ENCODE measurements at places on chromosomes 3 and 15.

DNA sequence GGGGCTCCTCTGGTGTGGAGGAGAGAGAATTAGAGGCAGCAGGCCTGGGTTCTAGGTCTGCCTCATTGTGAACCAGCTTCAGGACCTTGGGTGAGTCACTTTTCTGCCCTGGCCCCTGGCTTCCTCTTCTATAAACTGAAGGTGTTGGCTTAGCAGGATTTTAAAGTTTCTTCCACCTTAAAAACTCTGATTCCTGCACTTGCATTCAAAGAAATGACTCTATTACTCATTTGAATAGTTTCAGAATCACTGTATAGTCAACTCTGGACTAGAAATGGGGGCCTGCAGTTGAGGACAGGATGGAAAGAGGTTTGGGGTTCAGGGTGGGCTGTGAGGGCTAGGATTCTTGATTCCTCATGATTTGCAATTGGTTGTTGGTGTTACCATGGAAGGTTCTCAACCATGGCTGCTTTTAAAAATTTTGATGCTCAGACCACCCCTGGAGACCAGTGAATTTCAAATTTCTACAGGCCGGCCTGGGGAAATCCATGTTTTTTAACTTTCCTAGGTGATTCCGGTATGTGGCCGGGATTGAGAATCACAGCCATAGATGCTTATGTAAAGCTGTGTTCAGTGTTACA, 19.9 kb downstream of the SMAD3 start:
- no peak for DNase-seq

DNA sequence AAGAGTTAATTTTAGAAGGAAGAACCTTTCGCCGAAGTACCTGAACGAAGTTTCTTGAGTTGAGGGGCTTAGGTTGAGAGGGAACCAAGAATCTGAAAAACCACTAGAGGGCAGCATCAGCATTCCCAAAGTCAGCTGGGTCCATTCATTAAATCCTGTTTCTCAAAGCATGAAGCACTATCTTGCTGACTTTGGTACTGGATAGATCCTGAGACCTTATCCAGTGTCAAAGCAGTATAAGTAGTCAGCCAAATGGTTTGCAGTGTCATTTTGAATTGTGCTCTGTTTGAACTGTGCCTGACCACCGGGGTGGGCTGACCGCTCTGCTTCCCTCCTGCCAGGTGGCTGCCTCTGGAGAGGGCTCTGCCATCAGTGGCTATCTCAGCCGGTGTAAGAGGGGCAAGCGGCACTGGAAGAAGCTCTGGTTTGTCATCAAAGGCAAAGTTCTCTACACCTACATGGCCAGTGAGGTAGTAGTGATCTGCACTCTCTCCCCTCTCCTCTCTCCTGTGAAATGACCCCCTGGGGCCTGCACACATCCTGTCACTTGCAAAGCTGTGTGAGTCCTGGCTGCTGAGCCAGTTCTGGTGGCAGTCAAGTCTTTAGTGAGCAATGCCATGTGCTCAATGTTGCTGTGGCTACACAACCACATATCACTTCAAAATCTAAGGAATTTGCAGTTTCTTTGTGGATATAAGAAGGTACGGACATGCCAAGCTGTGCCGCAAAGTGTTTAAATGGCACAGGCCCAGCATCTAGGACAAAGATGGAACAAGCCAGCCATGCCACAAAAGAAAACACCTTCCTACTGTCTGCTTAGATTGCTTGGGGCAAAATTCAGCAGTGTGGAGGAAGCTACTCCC, 21.4 kb upstream of the NR2C2 start:
- DNase-seq: no peak

DNA sequence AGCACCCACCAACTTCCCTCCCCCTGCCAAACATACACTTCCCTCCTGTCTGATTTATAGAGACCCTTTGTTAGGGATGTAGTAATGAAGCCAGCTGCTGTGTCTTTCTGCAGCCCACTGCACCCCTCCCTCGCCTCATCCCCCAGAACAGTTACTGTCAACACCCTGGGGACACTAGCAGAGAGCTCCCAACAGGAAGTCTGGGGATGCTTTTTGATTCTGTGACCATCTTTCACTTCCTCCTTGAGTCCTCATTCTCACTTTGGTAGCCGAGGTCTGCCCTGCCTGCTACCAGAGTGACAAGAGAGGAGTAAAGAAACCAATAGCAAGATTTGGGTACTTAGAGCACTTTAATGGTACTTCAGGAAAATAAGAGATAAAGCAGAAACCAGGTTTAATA, 201.6 kb downstream of the SATB1 start:
- no peak for DNase-seq

DNA sequence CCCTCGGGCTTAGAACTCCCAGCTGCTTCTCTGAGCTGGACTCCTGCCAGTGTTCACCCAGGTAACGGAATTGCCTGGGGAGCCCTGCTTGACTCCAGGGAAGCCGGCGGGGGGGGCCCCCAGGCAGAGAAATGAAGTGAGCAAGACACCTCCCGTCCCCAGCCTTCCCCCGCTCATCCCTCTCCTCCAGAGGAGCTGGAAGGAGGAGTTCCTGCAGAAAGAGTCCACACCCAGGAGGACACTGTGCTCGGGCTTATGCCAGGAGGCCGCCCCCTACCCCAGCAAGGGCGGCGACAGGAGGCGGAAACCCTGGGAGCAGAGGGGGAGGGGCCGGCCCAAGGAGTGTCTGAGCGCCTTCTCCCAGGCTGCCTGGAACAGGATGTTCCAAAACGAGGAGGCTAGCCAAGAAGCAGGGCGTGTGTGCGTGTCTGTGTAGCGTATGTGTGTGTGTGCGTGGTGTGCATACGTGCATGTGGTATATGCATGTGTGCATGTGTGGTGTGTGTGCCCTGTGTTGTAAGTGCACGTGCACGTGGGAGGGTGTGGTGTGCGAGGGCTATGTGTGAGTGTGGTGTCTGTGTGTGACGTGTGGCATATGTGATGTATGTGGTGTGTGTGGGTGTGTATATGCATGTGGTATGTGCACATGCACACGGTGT, 511.3 kb downstream of the SHQ1 start:
- no peak for DNase-seq

GRCh38 chr15:92653836-92654539, 1.6 kb downstream of the FAM174B start:
- DNase-seq: no peak

DNA sequence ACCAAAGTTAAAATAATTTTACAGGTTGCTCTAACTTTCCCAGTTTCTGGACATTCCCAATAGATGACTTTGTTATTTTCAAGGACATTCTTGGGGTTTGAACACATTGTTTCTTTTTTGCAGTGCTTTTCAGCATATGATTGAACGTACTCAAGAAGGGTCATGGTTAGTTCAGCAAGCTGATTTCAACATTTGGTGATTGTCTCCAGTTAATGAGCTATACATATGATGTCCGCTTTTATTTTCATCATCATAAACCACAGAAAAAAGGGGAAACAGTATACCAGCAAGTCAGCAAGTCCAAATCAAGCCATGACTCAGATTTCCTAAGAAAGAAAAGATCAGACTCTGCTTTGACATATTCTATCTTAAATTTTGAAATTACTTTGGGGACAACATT, 69.4 kb downstream of the B3GALNT1 start:
- no peak for DNase-seq

GRCh38 chr3:59286791-59287531, 237.1 kb upstream of the CFAP20DC start:
- no peak for DNase-seq

GRCh38 chr15:71115567-71116351, 488 bp downstream of the THSD4 start:
- peak; percentile 32 for DNase-seq

GRCh38 chr15:75051711-75052110, 28.3 kb downstream of the PPCDC start:
- no peak for DNase-seq

- no peak for DNase-seq
Measured at GRCh38 chr15:92306663-92307062, 87.0 kb upstream of the ST8SIA2 start.

DNA sequence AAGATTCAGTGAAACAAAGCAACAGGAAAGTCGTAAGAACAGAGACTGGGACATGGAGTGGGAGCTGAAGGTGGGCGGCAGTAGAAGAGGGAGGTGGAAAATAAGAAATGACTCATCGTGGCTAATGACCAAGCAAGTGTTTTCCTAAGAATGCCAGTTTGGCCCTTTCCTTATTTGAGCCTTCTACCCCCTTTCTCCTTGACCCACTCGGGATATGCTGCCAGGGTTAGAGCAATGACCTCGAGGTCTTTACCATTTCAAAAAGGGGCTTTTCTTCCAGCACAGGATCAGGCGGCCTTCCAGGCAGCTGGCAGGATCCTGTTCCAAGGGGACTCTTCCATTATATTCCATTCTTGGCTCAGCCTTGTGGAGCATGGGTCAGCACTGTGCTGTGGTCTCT, 241.1 kb downstream of the RYR3 start:
- DNase-seq: no peak

- DNase-seq: no peak
Measured at GRCh38 chr3:52385157-52385556, 59.7 kb downstream of the SEMA3G start.

- no peak for DNase-seq
Measured at GRCh38 chr15:62766599-62766998, 275.9 kb upstream of the TPM1 start.

DNA sequence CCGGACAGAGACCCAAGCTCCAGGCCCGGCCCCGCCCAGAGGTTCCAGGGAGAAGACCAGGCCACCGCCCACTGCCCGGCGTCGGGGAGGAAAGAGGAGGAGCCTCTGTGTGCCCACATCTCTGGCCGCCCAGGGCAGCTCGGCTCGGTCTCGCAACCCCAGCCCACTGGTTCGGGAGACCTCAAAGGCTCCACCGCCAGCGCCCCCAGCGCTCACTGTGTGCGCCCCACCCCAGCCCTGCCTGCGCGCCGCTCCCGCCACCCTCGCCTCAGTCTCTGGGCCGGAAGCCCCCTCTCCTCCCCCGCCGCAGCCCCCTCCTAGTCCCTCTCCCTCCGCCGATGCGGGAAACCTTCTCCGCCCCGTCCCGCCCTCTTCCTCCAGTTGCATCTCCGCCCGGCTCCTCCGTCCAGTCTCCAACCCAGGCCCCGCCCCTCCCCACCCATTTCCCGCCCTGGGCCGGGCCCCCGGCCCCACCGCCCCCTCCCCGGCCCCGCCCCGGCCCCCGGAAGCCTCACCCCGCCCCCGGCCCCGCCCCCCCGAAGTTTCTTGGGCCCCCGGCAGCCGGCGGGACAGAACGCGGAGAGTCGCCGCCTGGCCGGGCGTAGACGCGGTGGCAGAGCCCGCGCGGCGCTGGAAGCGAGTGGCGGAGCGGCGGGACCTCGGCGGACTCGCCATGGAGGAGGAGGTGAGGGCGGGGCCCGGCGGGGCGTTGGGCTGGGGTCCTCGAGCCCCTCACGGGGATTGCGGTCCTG, at the start of gene PLEKHO2:
TSS of gene PLEKHO2 (plus strand) at position 572 of the 752 bp plus-strand sequence. CDS start at position 674, 102 bp downstream.
- DNase-seq: peak; percentile 86

- DNase-seq: no peak
Measured at GRCh38 chr15:66630801-66631351, 65.1 kb upstream of the LCTL start.

DNA sequence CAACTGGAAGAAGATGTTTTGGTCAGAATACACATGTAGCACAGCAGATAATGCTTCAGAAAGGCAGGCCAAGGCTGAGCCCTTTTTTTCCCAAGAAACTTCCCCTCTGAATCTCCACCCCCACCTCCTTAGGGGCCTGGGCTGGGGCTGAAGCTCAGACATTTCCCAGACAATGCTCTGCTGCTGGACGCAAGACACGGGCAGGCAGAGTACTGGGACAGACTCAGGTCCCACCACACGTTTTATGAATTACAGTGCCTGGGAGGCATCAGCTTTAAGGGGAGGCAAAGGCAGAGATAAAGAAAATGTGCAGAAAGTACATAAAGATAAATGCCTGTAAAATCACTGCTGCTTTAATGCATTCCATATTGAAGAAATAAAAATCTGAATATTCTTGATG, 479.4 kb downstream of the ERC2 start:
- no peak for DNase-seq

DNA sequence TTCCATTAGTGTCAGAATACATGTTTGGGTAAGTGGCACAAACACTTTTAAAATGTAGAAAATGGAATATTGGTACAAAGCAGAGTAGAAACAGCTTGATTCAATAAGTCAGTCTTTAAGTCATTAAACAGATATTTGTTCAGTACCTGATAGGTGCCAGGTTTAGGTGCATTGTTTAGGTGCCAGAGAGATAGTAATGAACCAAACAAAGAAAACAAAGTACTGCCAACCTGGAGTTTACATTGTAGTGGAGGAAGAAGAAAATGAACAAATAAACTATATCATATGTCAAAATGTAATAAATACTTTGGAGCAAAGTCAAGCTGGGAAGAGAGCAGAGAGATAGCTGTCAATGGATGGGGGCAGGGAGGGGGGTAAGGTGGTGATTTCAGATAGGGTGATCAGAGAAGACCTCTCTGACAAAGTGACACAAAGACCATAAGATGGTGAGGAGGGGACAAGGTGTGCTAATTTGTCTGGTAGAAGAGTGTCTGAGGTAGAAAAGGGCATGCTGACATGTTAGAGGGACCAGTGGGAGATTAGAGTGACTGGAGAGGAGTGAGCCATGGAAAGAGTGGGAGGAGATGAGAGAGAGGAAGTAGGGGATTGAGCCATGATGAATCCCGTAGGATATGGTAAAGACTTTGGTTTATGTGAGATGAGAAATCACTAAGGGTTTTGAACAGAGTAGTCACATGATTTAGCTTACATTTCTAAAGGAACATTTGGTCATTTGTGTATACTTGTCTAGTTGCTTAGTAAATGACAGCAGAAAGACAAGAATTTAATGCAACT, 128.2 kb downstream of the UBE2E2 start:
- no peak for DNase-seq

DNA sequence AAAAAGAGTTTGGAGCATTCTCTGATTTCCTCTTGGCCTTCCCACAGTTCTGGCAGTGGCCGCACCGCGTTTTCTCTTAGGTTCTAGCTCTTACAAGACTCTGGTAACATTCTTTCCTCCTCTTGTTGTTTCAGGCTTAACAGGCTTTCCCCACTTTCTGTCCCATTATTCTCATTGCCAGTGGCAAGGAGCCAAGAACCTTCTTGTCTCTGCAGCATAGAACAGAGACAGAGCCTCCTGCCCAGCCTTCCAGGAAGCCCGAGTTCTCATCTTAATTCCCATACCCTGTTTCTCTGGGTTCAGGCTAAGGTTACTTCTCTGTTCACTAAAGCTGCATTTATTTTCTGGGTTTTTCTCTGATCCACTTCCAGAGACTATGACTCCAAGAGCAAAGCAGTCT, 61.1 kb downstream of the DUT start:
- no peak for DNase-seq

- DNase-seq: no peak
Measured at GRCh38 chr15:66876421-66876730, 174.3 kb downstream of the SMAD6 start.

DNA sequence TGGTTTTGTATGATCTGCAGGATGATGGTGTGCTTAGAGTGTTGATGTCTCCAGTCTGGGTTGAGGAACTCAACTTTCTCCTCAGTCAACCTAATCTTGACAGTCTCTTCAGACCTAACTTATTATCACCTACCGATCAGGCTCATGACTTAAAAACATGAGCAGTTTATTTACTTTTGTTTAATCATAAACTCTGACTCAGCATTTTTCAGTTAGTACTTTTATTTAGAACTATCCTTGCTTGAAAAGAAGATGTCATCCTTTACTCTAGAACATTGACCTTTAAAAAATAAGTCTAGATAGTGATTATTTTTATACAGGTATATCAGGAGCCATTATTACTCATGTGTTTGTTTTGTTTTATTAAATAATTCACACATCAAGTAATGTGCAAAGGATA, 414.8 kb downstream of the AGBL1 start:
- DNase-seq: no peak

- DNase-seq: no peak
Measured at GRCh38 chr3:41652931-41653330, 309.0 kb downstream of the ULK4 start.

All from activated CD4-positive, CD25-positive, alpha-beta regulatory T cell treated with anti-CD3 and anti-CD28 coated beads, Interleukin-2, amount 50 U/mL, for 72 hours (primary cell).